ENCODE measurements at places on chromosomes 2 and 18.

- H3K4me1 ChIP-seq: peaks cover 2% of the 10 kb centered on the region
- peak overlapping the region; percentile 65 for H3K27ac ChIP-seq
- no peak overlapping the region for H3K4me3 ChIP-seq
- peak; percentile 90 for DNase-seq
- H3K36me3 ChIP-seq: peaks cover 3% of the 10 kb centered on the region
- no peaks in the 10 kb centered on the region for H3K27me3 ChIP-seq
Observed at GRCh38 chr18:55510809-55511208, 77.2 kb downstream of the TCF4 start.

- H3K4me1 ChIP-seq: no peaks in the 10 kb centered on the region
- H3K27me3 ChIP-seq: no peaks in the 10 kb centered on the region
- no peak for DNase-seq
- H3K36me3 ChIP-seq: no peaks in the 10 kb centered on the region
Observed at GRCh38 chr2:145741181-145741580, 1221.3 kb upstream of the ZEB2 start.

- no peak overlapping the region for H3K4me3 ChIP-seq
- no peak for DNase-seq
- H3K27me3 ChIP-seq: no peaks in the 10 kb centered on the region
- H3K4me1 ChIP-seq: no peaks in the 10 kb centered on the region
Observed at GRCh38 chr2:201298462-201299052, 38.2 kb downstream of the CASP8 start.

- H3K4me1 ChIP-seq: peaks cover 22% of the 10 kb centered on the region
- H3K27me3 ChIP-seq: no peaks in the 10 kb centered on the region
- H3K27ac ChIP-seq: no peak overlapping the region
- H3K4me3 ChIP-seq: no peak overlapping the region
- no peak for DNase-seq
- H3K36me3 ChIP-seq: peaks cover 51% of the 10 kb centered on the region
Observed at GRCh38 chr2:96860065-96861029, 2.5 kb upstream of the ANKRD39 start.

GRCh38 chr2:121372082-121372481, 87.1 kb upstream of the TFCP2L1 start:
- H3K36me3 ChIP-seq: peaks cover 34% of the 10 kb centered on the region
- no peaks in the 10 kb centered on the region for H3K27me3 ChIP-seq
- H3K4me1 ChIP-seq: peaks cover 2% of the 10 kb centered on the region
- DNase-seq: no peak
- no peak overlapping the region for H3K4me3 ChIP-seq

- H3K4me1 ChIP-seq: peaks cover 3% of the 10 kb centered on the region
- no peaks in the 10 kb centered on the region for H3K36me3 ChIP-seq
- H3K27me3 ChIP-seq: peaks cover 8% of the 10 kb centered on the region
- DNase-seq: no peak
Observed at GRCh38 chr2:218017211-218018053, 14.6 kb upstream of the TNS1 start.
